ENCODE measurements at places on chromosomes 3 and 15.

GRCh38 chr3:136186344-136186743, 9.8 kb downstream of the MSL2 start:
- no peak for DNase-seq

DNA sequence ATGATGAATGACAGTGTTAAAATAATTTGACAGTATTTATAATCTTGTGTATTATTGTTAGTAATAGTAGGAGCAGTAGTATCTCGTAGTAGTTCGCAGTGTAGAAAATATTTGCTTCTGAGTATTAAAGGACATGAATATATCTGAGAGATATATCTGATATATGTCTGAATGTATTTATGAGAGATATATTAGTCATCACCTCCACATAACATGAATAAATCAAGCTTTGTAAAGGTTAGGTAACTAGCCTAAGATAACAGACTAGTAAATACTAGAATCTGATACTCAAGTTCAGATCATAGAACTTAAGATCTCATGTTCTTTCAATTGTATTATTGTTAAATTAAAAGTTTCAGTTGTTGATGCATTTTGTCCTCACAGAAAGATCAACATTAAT, 130.5 kb downstream of the UBE2E2 start:
- DNase-seq = no peak

DNA sequence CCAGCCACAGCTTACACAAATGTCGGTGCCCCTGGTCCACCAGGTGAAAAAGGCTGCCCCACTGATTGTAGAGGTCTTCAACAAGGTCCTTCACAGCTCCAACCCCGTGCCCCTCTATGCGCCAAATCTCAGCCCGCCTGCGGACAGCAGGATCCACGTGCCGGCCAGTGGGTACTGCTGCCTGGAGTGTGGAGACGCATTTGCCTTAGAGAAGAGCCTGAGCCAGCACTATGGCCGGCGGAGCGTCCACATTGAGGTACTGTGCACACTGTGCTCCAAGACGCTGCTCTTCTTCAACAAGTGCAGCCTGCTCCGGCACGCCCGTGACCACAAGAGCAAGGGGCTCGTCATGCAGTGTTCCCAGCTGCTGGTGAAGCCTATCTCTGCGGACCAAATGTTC, 32.9 kb upstream of the ALPK3 start:
- DNase-seq = no peak

DNA sequence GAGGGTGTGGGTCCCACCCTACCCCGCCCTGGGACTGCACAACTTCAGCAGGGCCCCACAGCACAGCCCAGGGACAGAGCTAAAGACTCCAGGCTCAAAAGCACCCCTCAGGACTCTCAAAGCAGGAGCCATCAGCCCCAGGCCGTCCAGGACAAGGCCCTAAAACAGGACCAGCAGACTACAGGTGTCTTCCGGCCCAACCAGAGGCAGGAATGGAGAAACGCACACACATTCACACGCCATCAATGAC, 26.1 kb downstream of the ATRIP start:
- DNase-seq = no peak

DNA sequence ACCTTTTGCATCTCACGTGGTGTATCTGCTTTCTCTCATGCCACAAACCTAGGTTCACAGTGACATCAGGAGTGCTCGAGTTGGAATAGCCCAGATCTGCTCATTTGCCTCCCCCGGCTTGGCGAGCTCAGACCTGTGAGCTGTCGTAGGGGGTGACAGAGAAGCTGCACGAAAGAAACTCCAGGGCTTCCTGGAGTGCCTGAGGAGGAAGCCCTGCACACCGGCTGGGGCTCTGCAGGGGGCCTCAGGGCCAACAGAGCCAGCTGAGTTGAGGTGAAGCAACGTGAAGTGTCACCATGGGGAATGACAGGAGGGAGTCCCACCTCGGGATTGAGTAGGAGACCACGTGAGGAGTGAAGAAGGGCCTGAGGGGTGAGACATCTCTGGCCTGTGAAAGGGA, 62.5 kb downstream of the RPN1 start:
- no peak for DNase-seq

- no peak for DNase-seq
These were observed 843.4 kb upstream of the DPPA4 start for GRCh38 chr3:110180733-110181132.

GRCh38 chr3:111811811-111812210, 47.3 kb upstream of the PHLDB2 start:
- no peak for DNase-seq

DNA sequence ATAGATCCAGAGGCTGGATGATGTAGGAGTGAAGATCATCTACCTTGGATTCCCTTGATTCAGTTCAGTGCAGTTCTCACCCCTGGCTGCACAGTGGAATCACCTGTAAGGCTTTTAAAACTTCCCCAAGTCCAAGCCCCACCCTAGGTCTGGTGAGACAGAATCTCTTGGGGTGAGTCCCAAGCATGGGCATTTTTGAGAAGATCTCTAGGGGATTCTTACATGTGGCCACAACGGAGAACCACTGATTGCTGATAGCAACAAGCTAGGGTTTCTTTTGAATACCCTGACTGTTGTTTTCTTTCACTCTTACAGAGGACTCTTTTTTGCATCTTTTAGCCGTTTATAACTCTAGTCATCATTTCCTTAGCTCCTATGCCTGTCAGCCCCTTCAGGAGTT, 204.9 kb upstream of the RASGRP1 start:
- no peak for DNase-seq

GRCh38 chr3:36214460-36214859, 165.8 kb upstream of the STAC start:
- DNase-seq = no peak

GRCh38 chr3:36814776-36815175, 50.4 kb upstream of the DCLK3 start:
- no peak for DNase-seq

GRCh38 chr3:25151281-25151902, 276.7 kb upstream of the RARB start:
- DNase-seq = no peak

DNA sequence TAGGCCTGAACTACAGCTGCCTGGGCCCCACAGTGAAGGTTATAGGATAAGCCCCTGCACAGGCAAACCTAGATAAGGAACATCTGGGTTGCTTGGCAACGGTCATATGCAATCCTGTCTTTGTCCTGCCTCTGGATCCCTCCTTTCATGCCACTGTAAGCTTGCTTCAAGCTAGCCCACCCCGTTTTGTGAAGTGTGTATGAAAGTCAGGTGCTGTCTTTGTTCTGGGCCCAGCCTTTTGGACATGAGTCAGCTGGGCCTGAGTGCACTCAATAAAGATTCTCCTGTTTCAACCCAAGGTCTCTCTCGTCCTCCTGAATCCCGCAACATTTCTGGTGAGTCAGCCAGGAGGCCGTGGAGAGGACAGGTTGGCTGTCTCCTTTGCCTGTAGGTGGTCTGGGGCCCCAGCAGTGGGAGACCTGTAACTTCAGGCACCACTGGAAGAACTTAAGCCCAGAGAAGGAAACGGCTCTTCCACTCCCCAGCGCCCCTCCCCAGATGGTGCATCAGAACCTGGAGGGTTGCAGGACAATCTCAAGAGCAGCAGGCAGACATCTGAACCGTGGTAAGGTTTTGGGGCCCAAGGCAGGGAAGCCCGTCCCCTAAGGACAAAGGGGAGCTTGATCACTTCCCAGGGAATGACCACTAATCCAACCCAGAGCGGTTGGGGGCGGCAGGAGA, 8.3 kb upstream of the SLC9C1 start:
- DNase-seq = no peak

- DNase-seq = no peak
These were observed 6.7 kb upstream of the CCR1 start for GRCh38 chr3:46214751-46215352.

DNA sequence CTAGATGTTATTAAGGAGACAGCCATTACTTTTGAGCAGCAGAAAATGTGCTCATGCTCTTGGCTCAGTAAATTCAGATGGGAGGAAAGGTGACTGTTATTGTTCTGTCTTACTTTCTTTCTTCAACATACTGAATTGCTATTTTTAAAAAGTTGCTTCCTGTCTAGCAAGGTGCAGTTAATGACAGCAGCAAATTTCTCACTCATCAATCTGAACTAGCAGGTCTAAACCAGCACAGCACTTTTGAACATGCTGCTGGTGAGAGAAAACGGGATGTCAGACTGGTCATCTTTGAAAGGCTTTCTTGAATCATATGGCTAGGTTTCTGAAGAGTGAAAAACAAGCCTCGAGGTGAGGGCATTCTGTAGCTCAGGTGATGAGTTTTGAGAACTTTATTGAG, 384.7 kb downstream of the MFSD1 start:
- DNase-seq = no peak

GRCh38 chr3:170000051-170000450, 33.4 kb downstream of the SEC62 start:
- no peak for DNase-seq

DNA sequence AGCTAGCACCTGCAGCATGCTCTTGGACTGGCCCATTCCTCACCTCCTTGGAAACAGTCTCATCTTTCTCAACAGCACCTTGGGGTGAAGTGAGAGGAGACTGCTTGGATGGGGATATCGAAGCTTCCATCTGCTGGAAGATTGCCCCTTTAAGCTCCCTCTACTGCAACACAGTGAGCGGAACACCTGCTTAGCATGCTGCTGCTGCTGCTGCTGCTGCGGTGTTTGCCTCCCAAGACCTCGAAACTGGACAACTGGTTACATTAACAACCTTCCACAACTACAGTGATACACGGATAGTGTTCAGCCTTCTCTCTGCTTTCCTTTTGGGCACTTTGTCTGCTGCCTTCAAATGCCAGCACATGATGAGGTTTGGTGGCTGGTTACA, 253.9 kb upstream of the LYSMD4 start:
- no peak for DNase-seq

- DNase-seq = no peak
These were observed 108.8 kb upstream of the MME start for GRCh38 chr3:154971341-154971740.

GRCh38 chr3:170421111-170421641, 2.5 kb downstream of the CLDN11 start:
- DNase-seq = no peak

DNA sequence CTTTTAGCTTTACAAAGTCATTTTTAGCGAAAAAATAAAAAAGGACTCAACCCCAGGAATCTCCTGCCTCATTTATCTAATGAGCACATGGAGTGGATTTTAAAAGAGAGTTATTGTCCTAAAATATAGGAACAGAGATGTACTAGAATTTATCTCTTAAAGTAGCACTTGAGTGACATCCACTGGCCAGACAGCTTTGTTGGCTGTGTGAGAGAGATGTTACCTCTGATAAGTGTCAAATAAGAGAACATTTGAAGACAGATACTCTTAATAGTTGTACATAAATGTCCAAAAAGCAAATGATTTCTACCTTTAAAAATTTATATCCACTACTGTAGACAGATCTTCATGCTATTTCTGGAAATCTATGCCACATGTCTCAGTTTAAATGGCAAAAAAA, 12.3 kb upstream of the MFSD1 start:
- DNase-seq = no peak

DNA sequence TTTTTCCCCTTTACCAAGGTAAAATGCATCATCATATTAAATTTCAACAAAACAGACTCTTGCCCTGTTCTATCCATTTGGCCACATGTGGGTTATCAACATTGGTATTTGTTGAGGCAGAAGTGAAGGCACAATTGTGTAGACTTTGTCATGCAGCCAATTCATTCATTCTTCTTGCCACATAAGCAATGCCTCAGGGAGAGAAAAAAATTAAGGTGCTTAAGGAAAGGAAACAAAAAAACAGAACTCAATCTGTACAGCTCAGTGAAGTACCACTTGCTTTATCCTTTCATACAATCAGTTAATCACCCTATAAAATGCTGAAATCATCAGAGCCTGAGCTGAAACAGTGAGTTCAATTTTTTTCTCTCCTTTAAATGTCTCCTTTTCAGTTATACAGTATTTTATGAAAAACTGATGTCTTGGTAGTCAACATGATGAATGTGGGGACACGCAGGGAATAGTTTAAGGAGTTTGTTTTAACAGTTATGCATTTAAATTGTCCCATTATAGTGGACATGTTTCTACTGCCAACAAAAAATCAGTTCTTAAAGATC, 588.9 kb downstream of the MFSD1 start:
- DNase-seq = no peak

DNA sequence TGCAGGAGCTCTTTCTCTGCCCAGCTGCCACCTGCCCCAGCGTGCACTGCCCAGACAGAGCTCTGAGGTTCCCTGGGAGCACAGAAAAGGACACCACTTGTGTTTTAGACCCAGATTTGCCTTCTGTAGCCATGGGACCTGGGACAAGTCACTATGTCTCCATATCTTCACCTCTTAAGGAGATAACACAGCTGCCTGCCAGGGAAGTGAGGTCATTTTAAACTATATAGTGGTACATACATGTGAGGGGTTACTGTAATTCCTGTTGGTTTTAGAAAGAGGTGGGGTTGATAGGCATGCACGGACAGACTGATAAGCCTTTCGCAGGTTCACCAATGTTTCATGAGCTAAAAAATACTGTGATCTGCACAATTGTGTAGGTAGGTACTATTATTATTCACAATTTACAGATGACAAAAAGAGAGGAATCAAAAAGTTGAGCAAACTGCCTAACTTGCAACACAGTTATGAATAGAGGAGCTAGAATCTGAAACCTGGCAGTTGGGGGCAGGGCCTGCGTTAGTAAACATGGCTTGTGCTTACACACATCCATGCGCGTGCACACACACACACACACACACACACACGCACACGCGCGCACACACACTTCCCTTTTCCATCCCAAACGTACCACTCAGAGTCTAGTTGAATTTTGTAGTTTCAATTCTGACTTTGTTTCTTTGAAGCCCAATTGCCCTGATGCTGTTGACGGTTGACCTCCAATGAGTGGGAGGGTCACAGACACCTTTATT, 193.6 kb downstream of the FAM43A start:
- no peak for DNase-seq

GRCh38 chr15:44366971-44367370, 60.5 kb upstream of the CTDSPL2 start:
- DNase-seq = no peak

DNA sequence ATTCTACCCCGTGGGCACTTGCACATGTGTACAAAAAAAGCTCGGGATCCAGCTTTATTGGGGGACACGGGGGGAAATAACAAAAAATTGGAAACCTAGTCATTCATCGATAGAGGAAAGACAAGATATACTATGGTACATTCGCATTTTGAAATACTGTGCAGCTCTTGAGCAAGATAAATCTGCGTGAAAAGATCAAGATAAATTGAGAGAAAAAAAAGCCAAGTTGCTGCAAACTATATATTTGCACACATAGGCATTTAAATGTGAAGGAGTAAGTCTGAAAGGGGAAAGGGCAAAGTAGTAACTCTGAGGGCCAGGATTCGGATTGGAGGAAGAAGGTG, 620 bp upstream of the UBR1 start:
- no peak for DNase-seq

All from activated CD4-positive, alpha-beta T cell treated with anti-CD3 and anti-CD28 coated beads for 24 hours (primary cell).